ENCODE measurements at places on chromosomes 12 and 14.

- DNase-seq, result no peak
These were observed 10.2 kb downstream of the RCOR1 start for GRCh38 chr14:102602421-102603292.

DNA sequence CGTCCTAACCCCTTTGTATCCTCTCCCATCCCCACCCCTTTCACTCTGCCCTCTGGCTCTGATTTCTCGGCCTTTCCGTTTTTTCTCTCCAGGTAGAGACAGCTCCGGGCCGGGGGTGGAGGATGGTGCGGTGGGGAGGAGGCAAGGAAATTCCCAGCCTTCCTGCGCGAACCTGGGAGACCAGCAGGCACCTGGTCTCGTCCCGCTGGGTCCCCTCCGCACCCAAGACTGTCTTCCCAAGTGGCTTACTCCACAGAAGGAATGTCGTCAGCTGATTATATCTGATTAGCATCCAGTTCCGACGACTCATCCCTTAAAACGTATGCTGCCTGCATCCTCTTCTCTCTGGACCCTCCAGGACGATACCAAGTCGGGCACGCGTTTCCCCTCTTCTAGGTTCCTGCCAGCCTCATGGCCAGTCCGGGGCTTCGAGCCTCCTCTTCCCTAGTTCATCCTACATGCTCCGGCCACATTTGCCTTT lies 42.2 kb upstream of the CAPRIN2 start:
- DNase-seq, result no peak

DNA sequence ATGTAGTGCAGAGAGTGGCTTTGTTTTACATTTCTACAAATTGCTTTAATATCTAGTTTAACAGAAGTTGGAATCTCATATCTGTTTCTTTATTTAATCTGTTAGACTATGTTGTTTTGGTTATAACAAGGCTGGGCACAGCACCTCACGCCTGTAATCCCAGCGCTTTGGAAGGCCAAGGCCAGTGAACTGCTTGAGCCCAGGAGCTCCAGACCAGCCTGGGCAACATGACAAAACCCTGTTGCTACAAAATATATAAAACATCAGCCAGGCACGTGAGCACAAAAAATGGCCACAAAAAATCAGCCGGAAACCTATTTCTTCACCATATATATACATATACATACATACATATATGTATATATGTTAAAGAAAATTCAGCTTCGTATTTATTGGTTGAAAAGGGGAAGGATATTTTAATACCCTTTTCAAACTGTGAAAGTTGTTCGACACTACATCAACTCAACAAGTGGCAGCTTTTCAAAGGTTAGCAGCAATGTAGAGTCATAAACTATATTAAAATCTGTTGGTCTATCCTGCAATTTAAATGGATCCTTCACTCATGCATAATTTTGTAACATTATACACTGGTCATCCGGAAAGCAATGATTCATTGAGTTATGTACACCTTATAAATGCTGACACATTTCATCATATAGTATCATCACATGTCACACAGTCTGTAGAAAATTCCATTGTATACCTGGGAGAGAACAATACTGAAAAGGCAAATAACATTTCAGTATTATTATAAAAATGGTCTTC lies 7.1 kb downstream of the NR2C1 start:
- DNase-seq, result no peak

GRCh38 chr12:42758806-42759205 lies 169.3 kb upstream of the PRICKLE1 start:
- DNase-seq, result no peak

DNA sequence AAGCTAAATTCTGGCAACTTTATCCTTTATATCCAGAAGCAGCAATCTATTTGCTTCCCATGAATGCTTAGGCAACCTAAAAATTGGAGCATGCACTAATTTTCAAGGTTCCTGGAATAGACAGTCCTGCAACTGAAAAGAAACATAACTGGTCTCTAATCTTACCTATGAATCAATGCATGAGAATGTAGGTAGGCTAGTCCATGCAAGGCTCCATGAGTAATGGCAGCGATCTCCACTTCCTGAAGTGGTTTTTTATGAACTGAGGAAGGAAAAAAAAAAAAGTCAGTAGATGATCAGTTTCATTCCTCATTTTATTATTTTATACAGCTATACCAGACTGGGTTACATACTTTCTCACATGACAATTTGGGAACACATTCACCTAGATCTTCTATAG lies 102.0 kb downstream of the PEBP1 start:
- DNase-seq, result no peak

- no peak for DNase-seq
These were observed 214.1 kb upstream of the FLRT2 start for GRCh38 chr14:85315733-85316290.

- no peak for DNase-seq
These were observed 192.3 kb downstream of the MON2 start for GRCh38 chr12:62658910-62659309.

GRCh38 chr12:64691227-64691794 lies 67.9 kb downstream of the GNS start:
- DNase-seq, result no peak

DNA sequence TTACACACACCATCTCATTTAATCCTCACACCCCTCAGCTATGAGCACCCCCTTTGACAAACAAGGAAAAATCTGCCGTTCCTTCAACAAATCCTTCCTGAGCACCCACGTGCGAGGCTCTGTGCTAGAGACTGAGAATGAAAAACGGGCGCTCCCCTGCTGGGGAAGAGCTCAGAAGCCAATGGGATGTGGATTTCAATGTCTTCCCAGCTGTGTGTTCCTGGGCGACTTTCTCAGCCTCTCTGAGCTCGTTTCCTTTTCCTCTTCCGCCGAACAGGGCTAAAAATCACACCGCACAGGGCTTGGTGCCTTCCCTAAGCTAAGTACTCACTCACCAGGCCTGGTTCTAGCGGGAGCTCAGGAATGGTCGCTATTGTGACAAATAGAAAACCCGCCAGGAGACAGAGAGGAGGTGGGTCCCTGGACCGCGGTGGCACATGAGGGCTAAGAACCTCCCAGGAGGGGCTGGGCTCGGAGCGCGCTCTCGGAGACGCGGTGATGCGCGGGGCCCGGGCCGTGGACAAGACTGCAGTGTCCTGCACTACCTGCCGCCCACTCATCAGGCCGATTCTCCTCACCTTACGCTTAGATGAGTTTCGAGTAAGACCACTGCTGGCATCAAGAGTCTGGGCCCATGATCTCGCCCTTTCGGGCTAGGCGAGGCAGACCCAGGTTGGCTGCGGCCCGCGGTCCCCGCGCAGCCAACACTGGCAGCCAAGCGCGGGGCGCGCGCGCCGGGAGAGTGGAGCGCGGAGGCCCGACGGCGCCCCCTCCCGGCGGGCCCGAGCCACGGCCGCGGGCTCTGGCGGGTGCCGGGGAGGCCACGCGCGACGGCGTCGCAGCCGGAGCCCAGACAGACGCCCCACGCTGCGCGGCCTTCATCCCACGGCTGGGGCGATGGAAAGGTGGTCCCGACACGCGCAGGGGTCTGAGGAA lies 17.0 kb downstream of the ZDHHC22 start:
- DNase-seq, result no peak

DNA sequence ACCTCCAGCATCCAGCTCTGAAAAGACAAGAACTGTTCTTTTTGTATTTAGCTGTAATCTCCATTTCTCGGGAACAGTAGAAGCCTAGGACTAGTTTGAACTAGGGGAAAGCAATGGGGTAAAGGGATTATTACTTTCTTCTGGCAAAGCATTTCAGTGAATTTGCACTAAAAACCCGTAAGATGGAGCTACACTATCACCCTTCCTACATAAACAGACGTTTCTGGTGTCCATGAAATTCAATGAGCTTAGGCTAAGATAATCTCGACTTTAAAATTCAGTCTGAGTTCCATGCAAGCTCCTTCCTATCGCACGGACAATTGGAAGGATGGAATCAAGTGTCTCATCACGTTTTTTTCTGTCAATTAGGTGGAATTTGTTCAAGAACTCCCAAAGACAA lies 24.0 kb downstream of the ACSM4 start:
- DNase-seq, result no peak

- no peak for DNase-seq
These were observed 369.0 kb upstream of the FAR2 start for GRCh38 chr12:28780096-28780495.

DNA sequence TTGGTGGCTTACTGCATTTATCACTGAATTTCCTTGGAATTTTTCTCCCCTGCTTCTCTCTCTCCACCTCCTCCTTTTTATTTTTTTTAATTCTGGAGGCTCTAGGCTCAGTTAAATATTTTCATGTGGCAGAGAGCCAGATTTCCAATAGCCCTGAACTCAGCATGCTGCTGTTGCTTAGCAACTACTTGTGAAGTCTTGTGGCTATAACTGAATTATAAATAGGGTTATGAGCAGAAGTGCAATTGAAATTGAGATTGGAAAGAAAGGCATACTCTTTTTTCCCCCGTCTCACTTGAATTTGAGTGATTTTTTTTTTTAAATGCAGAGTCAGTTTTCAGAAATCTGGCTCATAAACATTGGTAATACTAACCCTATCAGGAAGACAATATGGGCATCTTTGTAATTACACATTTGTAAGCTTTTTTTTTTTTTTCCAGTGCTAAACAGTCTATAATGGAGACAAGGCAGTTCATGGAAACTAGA lies 38.3 kb downstream of the ATF7IP start:
- no peak for DNase-seq

GRCh38 chr12:9742661-9743060 lies 9.8 kb upstream of the CLECL1 start:
- no peak for DNase-seq

- DNase-seq, result no peak
These were observed 244.6 kb upstream of the MDGA2 start for GRCh38 chr14:47919997-47920396.

- DNase-seq, result no peak
These were observed 276.6 kb downstream of the NRXN3 start for GRCh38 chr14:78446807-78447206.

GRCh38 chr12:1457901-1458300 lies 136.5 kb downstream of the FBXL14 start:
- DNase-seq, result no peak

GRCh38 chr14:106207316-106207715 lies 680.9 kb downstream of the TMEM121 start:
- no peak for DNase-seq

DNA sequence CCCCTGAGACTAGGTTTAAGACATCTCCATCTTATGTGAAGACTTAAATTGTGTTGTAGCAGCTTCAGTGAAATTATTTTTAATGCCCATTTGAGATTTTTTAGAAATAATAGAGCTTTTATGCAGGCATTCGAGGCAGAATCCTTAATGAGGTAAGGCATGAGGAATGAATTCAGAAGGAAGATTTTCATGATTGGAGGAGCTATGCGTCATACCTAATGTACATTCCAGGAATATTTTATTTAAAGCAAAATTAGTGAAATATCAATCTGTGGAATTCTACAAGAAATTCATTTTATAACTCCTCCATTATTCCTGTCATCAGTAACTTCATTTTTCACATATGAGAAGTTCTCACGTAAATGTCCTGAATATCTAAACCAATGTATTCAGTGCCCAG lies 36.0 kb upstream of the GARIN6 start:
- DNase-seq, result no peak

DNA sequence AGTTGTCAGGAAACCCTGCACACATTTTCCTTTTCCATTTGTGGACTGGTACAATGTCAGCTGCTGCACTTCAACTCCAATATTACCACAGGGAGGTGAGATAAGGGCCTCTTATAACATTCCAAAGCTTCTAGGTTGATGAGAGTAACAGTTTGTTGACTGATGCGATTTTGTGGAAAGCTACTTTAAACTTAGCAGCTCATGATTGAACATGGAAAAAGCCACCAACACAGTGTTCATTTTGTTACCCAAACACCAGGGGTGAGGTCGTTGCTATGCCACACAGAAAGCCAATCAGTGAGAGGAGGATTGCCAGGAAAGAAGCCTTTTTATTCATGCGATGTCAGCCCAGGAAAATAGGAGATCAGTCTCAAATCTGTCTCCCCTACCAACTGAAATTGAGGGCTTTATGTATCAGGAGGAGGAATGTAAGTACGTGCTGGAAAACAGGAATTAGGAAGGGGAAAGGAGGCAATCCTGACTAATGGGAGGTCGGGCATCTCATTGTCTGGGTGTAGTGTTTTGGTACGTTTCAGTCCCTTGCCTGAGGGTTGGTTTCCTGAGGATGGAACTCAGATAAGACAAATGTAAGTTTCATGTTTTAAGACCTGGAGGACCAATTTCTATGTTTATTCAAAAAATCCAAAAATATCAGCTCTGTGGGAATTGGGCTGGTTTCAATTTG lies 92.7 kb upstream of the PLEKHA5 start:
- no peak for DNase-seq

- DNase-seq, result no peak
These were observed 16.4 kb upstream of the ANKRD9 start for GRCh38 chr14:102525929-102526497.

DNA sequence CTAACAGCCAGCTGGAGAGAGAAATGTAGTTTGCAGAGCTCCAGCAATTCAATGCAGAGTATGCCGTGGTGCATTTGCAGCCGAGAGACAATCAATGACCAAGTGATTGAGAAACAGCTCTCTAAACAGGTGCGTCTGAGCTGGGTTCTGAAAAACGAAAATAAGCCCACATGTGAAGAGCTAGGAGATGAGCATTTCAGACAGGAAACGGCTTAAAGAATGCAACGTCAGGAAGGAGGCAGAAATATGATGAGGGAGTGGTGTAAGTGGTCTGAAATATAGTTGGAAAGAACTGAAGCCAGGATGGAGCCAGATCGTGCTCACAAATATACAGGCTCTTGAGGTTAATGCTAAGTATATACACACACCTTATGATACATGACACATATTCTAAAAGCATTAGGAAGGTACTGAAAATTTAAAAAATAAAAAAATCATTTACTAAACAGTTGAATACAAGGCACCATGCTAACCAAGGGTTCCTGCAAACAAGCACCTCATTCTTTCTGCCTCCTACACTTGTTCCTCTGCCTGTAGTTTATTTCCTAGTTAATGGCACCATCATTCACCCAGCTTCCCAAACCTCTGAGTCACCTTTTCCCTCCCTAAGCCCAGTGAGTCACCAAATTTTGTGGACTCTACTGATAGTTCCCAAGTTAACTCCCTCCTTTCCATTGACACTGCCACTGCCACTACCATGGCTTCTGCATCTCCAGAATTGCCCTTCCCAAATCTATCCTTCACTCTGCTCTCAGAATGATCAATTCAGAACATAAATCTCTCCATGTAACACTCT lies 2.3 kb upstream of the GARIN2 start:
- peak; percentile 23 for DNase-seq

DNA sequence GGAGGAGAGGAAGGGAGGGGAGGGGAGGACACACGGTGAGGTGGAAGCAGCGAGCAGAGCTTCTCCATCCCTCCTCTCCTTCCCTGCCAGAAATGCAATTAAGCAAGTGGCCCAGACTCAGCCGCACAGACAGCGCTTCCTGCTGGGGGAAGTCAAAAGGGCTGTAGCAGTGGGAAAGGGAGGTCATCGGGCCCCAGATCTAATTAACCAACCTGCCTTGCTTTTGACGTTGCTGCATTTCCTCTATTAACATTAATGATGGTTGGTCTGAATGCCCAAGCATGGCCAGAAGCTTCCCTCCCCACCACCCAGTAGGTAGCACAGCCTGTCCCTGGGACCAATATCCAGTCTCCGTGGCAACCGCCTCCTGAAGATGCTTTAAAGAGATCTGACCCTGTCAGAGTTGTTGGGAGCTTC lies 4.6 kb upstream of the NGB start:
- DNase-seq, result no peak

GRCh38 chr14:34181338-34181737 lies 230.5 kb upstream of the EGLN3 start:
- no peak for DNase-seq

- DNase-seq, result no peak
These were observed 14.8 kb downstream of the PRKAB1 start for GRCh38 chr12:119682639-119683252.
